GM13977 (cell line): ENCODE measurements at places on chromosomes 16 and 17.

DNA sequence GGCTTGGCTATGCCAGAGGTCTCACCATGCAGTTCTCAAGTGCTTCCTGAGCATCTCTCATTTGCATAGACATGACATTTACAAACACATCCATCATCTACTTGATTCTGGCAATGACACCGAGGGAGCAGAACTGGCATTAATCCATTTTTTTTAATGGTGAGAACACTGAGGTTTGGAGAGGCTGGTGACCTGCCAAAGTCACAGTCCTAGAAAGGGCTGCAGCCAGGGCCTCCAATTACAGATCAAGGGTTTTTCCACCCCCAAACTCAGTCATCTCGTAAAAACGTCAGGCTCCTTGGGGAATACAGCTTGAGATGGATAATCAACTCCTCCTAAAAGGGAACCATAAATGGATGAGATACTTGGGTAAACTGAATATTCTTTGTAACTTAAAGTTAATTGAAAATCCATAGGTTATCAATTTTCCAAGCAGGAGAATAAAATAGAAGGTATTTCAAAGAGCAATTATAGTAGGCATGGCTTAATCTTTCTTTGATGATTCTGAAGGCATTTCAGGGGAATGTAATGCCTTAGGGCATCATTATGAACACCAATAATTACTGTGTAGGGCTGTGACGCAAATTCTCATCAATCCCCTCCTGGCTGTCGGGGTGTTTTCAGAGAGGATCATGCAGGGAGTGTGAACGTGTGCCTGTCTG is 9.4 kb upstream of the MEOX1 start:
- no peak for DNase-seq

GRCh38 chr17:75566416-75566815 is 21.2 kb upstream of the MYO15B start:
- no peak for DNase-seq

- no peak for DNase-seq
These were observed 4.8 kb downstream of the CTRB2 start for GRCh38 chr16:75202069-75202590.

- no peak for DNase-seq
These were observed 92.2 kb downstream of the HS3ST3A1 start for GRCh38 chr17:13509527-13509926.

GRCh38 chr17:39667262-39667944 is 850 bp upstream of the PNMT start:
- no peak for DNase-seq

GRCh38 chr17:81050645-81051625 is 16.0 kb downstream of the BAIAP2 start:
- DNase-seq = no peak

- no peak for DNase-seq
These were observed 729 bp downstream of the DDX28 start for GRCh38 chr16:68022278-68022727.

DNA sequence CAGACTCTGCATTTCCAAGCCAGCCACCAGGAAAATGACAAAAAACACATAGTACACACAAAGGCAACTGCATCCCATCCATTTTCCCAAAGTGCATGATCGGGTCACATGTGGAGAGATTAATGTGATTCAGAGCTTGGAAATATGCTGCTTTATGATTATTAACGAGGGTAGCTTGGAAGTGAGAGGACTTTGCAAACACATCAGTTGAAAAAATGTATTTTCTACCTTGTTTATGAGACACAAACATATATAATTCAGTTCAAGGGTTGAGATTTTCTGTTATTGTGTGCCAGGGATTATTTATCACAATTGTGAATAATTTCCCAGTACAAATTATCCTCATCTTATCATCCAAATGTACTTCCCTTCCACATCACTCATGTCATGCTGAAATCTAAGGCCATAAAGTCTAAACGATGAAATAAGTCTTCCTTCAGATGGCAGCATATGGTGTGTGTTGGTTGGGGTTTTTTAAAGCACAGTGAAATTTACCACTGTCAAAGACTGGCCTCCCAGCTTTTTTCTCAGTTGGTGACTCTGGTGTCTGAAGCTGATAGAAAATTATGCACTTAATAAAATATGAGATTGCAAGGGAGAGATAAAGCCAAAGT is 104.7 kb upstream of the ADAMTS18 start:
- DNase-seq = no peak

DNA sequence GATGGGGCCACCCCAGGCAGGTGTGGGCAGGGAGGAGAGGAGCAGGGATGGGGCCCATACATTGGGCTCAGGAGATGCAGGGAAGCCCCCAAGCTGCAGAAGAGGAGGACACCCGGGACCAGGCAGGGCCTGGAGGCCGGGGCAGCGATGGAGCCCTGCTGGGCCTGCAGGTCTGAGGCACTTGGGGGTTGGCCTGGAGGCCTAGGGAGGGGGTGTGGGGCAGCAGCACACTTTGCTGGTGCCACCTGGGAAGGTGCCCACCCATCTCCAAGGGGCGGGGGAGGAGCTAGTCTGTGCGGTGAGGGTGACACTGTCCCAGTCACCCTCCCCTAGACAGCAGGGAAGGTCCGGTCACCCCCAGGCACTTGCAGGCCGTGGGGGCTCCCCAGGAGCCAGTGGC is 6.4 kb upstream of the CCDC57 start:
- DNase-seq = no peak

DNA sequence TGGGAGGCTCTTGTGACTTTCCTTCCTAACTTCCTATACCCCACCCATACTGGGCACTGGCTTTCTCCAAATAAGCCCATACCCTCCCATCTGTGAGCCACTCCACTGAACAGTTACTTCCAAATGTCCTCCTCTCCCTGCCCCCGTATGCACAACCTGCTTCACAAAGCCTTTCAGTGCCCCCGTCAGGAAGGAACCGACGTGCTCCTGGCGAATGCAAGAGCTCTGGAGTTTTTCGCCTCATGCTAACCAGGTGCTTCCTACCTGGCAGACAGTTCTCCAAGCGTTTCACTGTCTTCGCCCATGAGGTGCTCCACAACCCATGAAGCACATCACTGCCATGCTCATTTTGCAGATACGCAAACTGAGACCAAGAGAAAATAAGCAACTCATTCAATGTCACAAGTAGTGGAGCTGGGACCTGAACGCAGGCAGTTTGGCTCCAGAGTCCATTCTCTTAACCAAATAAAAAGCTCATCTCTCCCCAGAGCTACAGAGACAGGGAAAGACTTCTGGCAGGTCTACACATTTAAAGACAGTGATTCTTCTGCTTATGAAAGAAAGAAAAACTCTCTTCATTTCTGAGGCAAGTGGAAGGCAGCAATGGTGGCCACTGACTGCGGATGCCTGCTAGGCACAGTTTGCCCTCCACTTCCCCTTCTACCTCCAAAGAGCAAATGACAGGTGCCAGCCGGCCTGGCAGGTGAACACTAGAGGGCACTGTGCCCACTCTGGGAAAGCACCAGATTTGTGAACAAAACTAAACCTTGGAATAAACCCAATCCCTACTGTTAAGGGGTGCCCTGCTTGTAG is 23.8 kb downstream of the SPHK1 start:
- DNase-seq = peak; percentile 78

- no peak for DNase-seq
These were observed 59.8 kb downstream of the ANKFN1 start for GRCh38 chr17:56213031-56213430.

- DNase-seq = peak; percentile 17
These were observed 189.4 kb upstream of the CDH8 start for GRCh38 chr16:62225675-62226074.

DNA sequence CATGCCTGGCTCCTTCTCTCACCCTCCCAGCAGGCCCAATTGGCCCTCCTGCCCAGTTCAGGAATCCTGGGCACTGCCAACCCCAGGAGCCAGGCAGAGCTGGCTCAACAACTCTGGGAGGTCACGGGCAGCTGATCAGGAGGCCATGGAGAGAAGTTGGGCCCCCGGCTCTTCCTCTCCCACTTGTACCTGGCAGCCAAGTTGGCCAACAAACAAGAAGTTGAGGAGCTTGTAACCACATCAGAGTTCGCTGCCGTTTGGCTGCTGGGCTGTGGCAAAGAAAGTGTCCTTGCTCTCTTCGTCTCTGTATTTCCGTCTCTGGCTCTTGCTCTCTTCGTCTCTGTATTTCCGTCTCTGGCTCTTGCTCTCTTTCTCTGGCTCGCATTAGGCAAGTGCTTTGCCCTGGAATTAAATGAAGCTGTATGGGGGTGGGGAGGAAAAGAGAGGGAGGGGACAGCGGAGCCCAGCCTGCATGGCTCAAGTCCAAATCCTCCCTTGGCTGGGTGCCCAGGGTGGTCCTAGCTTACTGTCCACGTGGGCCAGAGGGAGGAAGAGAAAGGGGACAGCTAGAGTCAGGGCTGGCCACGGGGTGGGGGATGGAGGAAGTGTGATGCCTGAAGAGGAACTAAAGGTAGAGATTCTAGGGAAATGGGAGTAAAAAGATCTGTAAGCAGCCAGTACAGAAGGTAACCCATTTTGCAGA is 7.8 kb upstream of the TMEM132E start:
- DNase-seq = no peak

DNA sequence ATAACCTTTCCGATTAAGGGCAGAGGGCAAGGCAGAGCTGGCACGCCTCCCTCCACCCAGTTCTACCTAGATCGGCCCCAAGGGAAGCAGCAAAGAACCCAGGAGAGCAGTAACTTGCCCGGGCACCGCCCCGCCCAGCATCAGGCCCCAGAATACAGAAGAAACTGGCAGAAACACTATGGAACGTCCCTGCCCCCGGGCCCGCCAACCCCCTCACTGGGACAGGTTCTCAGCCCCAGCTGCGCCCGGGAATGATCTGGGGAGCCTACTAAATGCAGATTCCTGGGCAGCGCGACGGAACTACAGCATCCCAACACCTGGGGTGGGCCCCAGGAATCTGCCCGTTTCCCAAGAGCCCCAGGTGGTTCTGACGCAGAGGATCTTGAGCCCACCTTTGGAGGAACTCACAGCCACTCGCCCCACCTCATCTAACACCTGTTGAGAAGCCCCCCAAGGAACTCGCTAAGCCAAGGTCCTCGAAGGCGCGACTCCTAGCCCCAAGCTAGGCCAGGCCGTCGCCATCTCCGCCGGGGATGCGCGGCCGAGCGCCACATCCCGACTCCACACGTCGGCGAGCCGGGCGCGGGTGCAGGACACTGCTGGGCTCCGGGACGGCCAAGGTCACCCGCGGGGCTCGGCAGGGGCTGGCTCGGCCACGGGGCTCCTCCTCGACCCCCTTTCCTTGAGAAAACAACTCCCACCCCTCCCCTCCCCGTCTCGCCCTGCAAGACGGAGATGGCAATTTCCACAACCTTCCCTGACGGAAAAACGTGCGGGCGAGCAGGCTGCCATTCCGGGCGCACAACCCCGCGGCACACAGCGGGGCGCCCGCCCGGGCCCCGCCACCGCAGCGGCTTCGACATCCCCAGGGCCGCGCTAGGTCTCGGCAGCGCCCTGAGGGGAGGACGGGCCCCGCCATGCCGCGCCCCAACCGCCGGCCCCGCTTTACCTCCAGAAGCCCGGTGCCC is 913 bp downstream of the CDIP1 start:
- DNase-seq = no peak

GRCh38 chr17:72516772-72517399 is 396.1 kb downstream of the SOX9 start:
- DNase-seq = no peak

GRCh38 chr16:67339453-67339852 is 12.8 kb downstream of the LRRC36 start:
- peak; percentile 12 for DNase-seq

DNA sequence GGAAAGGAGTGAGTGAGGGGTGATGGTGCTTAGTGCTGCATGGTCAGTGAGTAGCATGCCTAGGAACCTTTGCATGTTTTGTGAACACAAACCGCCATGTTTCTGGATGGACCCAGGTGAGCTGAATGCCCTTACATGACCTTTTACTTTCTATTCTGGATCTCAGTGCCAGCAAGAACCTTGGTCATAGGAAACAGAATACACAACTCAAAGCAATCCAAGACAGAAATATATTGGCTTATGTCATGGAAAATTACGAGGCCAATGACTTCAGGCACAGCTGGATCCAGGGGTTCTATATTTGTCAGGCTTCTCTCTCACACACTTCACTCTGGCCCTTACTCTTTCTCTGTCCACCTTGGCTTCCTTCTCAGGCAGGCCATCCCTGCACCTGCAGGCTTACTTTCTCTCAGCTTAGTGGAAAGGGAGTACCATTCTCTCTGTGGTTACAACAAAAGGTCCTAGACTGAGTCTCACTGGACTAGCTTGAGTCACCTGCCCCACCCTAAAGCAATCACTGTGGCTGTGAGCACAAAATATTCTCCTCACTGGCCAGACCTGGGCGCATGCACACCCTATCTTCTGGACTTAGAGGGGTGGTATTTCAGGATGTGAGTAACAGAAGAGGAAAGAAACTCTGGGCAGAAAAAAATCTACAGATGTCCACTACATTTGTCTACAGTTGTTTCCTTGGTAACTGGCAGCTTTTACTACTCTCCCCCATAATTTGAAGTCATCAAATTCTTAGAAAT is 20.4 kb upstream of the CPNE2 start:
- no peak for DNase-seq

- no peak for DNase-seq
These were observed 26.7 kb downstream of the CYB5B start for GRCh38 chr16:69451166-69451565.

GRCh38 chr16:74439685-74440084 is 18.4 kb upstream of the CLEC18B start:
- DNase-seq = no peak

GRCh38 chr17:80422276-80422675 is 7.3 kb downstream of the ENDOV start:
- no peak for DNase-seq

- no peak for DNase-seq
These were observed 942.1 kb downstream of the KCNJ2 start for GRCh38 chr17:71111460-71111859.

GRCh38 chr16:50696575-50697420 is 3.4 kb downstream of the NOD2 start:
- peak; percentile 84 for DNase-seq

DNA sequence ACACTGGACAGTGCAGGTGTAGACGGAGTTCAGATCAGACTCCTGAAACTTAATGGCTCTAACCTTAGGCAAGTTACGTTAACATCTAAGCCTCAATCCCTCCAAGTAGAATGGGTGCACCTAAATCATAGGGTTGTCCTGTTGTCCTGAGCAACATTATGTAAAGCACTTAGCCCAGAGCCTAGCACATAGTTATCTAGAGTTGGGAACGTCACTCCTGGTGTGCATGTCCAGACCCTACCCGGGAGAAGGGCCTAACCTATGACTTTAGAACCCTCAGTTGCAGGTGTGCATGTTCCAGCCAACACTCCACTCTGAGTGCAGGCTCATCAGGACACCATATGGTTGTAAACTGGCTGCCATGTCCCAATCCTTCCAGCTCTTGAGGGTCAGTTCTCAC is 26.0 kb downstream of the LIG3 start:
- DNase-seq = no peak

GRCh38 chr17:42221886-42222745 is 27.8 kb upstream of the GHDC start:
- peak; percentile 72 for DNase-seq

GRCh38 chr16:12794486-12795387 is 8.9 kb downstream of the CPPED1 start:
- no peak for DNase-seq
